ENCODE measurements at places on chromosomes 2 and 18.
A peak's percentile ranks its signal among the peaks of the same experiment; 100 is the strongest.

DNA sequence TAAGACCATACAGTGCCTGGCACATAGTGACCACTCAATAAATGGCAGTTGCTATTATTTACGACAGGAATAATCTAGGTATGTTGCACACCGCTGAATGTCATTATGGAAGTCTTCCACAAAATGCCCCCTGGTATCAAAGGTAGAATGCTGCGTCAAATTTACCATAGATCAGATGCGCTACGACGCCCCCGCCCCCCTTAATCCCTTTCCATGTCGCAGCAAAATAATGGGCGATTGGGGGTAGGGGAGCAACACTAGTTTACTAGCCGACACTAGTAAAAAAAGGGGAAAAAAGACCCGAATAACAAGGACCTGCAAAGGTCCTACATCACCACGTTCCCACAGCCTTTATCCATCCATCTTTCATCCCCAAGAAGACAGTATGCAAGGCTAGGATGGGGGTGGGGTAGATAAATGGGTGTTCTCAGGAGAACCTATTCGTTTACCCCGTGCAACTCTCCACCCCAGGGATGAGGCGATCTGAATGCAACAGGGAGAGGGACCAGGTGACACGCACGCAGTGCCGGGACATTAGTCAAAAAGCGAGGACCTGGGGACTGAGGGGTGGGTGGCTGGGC is 455 bp downstream of the PREPL start:
- DNase-seq: no peak

GRCh38 chr2:42792583-42793333 is at the start of gene HAAO:
Gene HAAO, minus strand, starts transcription at chr2:42792583. Its CDS starts 47 bp downstream, at chr2:42792536.
- no peak for DNase-seq

- no peak for DNase-seq
Measured at GRCh38 chr2:53767405-53768241, at the start of gene CHAC2. Gene CHAC2, plus strand, starts transcription at chr2:53767804. Its CDS starts 83 bp downstream, at chr2:53767887.

DNA sequence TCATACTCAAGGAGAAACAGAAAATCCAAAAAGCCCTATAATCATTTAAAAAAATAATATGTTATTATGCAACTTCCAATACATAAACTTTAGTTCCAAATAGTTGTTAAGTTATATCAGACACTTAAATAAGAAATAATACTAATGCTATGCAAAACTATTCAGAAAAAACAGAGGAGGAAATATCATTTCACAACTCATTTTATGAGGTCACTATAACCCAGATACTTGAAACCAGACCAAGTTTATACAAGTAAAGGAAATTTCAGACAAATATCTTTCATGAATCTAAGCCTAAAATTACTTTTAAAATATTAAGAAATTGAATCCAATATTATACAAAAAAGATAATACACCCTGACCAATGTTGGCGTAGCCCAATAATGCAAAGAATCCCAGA is 260.8 kb downstream of the CD226 start:
- no peak for DNase-seq

- no peak for DNase-seq
Measured at GRCh38 chr18:12460874-12461273, 53.1 kb downstream of the PRELID3A start.

DNA sequence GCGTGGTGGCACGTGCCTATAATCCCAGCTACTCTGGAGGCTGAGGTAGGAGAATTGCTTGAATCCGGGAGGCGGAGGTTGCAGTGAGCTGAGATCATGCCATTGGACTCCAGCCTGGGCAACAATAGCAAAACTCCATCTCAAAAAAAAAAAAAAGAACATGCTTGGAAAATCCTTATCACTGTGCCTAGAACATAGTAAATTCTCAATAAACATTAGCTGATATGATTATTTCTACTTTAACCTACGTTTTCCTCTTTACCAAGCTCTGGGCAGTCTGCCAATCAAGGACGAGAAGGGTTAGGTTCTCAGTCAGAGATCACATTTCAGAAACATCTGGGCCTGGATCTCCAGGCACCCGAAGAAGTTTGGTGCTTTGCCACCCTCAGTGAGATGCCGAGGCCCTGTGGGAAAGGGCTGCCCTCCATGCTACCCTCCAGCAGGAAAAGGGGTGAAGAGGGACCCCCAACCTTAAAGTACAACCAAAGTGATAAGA is 107.7 kb downstream of the BCL11A start:
- DNase-seq: no peak

- DNase-seq: no peak
Measured at GRCh38 chr2:201403880-201404279, 46.7 kb upstream of the FLACC1 start.

DNA sequence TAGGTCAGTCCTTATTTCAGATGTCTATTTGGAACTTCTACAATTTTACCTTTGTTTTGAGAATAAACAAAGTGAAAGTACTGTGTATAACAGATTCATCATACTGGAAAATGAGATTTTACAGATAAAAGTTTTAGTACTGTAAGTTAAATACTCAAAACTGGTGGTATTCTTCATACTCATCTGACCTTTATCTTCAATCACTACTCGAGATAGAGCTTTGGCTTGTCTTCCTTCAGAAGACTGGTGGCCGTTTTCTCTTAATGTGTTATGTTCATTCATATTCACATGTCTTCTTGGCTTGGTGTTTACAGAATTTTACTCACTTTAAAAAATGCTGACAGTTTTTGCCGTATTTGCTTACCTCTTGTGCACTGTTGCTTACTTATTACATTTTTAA is 2.1 kb downstream of the SPOPL start:
- DNase-seq: no peak

GRCh38 chr2:13597176-13597575 is 880.4 kb downstream of the TRIB2 start:
- DNase-seq: no peak

DNA sequence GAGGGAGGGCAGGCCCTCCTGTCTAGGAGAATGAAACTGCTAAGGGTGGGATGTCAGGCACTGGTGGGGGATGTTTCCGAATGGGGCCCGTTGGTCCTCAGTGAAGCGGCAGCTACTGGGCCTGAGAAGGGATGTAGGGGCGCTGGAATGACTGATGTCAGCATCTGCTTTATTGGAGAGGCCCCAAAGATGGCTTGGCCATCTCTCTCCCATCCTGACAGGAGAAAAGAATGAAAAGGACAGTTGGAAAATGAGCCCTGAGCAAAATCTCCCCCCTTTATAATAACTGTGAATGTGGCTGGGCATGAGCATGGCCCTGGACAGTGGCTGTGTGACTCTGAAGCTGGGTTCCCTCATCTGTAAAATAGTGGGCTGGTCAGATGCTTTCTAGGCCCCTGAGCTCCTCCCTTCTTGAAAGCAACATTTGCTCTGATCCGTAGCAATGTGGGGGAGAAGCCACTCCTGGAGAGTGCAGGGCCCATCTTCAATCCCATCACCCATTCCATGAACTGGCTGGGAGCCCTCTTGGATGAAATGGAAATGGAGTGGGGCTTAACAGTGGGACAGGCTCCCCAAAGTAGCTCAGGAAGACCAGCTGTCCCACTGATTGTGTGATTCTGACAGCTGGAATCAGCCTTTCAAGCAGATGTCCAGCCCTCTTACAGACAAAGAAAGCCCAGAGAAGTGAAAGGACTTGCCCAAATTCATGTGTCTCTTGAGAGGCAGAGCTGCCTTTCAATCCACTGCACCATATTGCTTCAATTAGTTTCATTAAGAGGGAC is 232.7 kb upstream of the SMAD2 start:
- no peak for DNase-seq

DNA sequence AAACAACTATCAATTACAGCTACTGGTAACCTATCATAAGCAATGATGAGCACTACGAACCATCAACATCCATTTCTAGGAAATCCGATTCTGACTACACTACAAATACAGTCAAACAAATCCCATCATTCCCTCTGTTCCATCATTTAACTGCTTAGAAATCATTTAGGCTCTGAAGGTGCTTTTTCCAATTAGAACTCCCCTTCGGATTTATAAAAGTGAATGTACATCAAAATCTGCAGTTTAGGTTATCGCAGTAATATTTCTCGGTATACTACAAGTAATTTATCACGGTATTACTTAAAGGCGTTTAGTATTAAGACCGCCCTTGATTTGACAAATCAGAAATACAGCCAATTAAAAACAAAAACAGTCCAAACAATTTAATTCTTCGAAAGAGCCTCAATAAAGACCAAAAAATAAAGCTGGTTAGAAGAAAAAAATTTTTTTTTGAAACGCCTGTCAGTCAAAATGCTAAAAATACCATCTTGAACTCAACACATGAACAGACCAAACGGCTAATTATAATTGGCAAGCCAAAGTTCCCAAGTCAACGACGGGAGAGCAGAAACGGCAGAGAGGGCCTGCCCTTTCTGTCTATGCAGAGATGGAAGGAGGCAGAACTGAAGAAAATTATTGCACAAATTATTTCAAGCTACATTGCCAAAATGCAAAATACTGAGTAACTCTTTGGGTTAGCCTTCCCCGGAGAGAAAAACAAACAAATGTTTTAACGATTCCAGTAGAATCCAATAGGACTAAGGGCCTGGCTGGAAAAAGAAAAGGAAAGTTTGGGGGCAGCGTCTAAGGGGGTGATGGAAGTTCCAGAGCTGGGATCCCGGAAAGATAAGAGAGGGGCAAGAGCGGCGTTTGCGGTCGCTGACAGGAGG is 1.2 kb downstream of the VPS54 start:
- no peak for DNase-seq

DNA sequence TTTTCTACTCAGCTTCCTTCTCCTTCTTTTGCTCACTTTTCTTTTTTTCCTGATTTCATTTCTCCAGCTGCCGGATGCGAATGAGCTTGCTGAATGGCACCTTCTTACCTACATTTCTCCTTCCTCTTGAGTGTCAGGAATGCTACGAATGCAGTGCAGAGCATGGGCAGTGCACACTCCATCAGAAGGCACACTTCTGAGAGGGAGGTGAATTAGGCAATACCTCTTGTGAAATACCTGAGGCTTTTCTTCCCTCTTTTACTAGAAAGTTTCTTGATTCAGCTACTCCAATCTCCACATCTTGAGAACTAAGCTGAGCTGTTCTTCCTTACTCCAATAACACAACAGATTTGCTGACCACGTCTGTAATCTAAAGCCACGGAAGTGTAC is 51.1 kb downstream of the PLEKHM3 start:
- no peak for DNase-seq

DNA sequence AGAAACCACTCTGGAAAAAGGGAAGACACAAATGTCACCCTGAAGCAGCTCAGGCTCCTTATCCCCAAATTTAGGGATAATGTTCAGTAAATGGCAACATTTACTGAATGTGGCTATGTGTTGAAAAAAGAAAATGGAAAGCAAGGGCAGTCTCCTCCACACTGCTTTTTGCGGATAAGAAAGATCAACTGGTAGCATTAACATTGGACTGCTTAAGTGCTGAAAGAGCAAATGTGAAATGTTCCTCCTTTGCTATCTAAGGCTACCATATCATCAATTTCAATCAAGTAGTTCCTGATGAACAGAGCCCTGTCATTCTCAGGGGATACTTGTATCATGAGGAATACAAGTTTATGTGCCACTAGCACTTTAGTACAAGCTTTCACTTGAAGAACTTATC is 12.5 kb downstream of the FBXO11 start:
- DNase-seq: no peak

GRCh38 chr2:175742367-175742766 is 259.7 kb downstream of the LNPK start:
- no peak for DNase-seq

- DNase-seq: peak; percentile 12
Measured at GRCh38 chr2:230974096-230974913, 21.6 kb upstream of the SPATA3 start.

DNA sequence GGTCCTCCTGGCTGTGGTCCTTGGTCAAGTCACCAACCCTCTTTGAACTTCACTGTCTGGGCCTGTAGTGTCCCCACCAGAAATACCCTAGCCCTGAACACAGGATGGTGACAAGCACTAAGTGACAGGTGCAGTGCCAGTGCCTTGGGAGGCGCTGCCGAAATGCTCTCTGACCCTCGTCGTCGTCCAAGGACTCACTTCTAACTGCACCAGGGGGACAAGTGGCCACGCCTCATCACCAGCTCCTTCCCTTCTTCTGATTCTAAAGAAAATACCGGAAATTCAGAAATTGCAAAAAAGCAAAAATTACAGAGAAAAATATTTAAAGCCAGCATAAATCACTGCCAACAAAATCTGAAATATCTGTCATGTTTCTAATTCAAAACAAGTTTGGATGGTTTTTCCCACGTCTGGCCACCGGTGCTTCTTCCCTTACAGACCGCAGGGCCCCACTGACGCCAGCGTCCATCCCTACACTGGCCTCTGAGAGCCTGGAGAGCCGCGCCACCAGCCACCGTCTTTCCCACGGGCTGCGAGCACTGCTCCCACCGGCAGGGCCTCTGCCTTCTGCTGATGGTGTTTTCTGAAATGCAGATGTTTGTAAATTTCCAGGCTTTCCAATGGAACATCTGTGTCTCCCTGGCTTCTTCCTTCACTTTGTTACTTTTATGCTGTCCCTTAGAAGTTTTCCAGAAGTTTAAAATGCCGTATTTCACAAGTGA is 37.4 kb upstream of the GPC1 start:
- no peak for DNase-seq

- no peak for DNase-seq
Measured at GRCh38 chr2:10544252-10544651, 96.1 kb upstream of the ODC1 start.

DNA sequence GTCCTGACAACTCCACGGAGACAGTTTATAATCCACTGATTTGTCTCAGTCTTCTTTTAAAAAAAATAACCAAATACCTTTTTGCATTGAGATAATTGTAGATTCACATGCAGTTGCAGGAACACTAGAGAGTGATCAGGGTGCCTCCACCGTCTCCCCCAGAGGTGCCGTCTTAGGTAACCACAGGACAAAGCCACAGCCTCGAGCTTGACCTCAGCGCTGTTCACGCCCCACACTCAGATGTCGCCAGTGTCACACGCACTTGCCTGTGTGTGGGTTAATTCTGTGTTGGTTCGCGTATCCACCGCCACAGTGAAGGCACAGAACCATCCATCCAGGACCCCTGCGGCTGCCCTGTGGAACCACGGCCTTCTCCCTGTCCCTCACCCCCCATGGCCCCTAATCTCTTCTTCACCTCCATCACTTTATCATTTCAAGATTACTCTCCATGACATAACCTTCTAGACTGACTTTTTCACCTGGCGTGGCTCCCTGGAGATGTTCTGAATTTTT is 295.0 kb upstream of the HDAC4 start:
- DNase-seq: no peak

DNA sequence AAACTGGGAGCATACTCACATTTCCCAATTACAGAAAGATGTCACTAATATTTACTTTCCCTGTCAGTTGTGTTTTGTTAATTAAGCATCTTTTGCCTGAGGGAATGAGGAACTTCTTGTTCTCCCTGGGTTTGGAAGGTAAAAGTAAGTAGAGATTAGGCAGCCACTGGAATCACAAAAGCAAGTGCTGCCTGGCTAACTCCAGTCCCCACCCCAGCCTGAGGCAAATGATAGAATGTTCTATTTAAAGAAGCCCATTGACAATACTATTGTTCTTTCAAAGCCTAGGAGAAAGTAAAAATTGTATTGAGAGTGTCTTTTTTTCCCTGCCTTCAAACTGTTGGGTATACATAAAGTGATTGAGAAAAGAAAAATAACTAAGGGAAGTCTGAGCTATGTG is 93.8 kb downstream of the MBD2 start:
- DNase-seq: no peak
